ENCODE measurements at places on chromosomes 16 and 17.
A peak's percentile ranks its signal among the peaks of the same experiment; 100 is the strongest.

DNA sequence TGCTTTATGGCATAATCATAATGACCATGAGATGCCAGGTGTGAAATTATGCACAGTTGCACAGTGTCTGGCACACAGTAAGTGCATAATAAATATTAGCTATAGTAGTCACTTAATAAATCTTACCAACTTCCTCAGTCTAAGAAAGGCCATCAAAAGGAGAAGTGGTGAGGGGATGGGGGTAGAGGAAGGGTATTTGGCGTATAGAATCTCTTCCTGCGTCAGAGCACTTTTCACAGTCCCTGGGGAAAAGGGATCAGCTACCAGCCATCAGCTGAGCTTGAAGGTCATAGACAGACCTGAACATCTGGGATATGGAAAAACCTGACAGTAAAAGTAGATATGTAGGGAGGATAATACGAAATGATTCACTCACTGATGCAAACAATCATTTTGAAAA is 5.8 kb downstream of the CRHR1 start:
- no peak for DNase-seq

- no peak for DNase-seq
These were observed 12.2 kb downstream of the CX3CL1 start for GRCh38 chr16:57384248-57385070.

- DNase-seq = no peak
These were observed 14.0 kb downstream of the C16orf74 start for GRCh38 chr16:85736921-85737320.

DNA sequence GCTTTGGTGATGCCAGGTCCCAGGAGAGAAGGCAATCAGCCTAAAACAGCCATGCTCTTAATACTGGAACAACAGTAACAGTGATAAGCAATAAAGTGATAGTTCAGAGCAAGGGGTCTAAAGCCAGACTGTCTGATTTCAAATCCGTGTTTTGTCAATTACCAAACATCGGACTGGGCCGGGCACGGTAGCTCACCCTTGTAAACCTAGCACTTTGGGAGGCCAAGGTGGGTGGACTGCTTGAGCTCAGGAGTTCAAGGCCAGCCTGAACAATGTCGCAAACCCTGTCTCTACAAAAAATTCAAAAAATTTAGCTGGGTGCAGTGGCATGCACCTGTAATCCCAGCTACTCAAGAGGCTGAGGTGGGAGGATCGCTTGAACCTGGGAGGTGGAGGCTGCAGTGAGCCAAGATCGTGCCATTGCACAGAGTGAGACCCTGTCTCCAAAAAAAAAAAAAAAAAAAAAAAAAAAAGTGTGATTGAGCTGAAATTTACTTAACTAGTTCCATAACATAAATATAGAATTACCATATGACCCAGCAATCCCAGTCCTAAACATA is 5.1 kb downstream of the COPRS start:
- DNase-seq = no peak

- DNase-seq = peak; percentile 23
These were observed 735 bp downstream of the ZNF652 start for GRCh38 chr17:49361129-49361901.

DNA sequence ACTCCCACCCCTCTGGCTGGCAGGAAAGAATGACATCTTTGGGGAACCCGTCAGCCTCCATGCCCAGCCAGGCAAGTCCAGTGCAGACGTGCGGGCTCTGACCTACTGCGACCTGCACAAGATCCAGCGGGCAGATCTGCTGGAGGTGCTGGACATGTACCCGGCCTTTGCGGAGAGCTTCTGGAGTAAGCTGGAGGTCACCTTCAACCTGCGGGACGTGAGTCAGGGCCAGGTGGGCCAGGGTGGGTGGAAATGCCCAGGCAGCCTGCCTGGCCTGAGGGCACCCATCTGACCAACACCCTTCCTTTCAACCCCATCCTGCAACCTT is 8.1 kb upstream of the DCAF7 start:
- no peak for DNase-seq
